ENCODE measurements at places on chromosomes 12 and 14. TPM values are rescaled to one million over a fixed set of nuclear protein-coding genes. Genes with fewer than 3 reads are reported as not detected.
A peak's percentile ranks its signal among the peaks of the same experiment; 100 is the strongest.

DNA sequence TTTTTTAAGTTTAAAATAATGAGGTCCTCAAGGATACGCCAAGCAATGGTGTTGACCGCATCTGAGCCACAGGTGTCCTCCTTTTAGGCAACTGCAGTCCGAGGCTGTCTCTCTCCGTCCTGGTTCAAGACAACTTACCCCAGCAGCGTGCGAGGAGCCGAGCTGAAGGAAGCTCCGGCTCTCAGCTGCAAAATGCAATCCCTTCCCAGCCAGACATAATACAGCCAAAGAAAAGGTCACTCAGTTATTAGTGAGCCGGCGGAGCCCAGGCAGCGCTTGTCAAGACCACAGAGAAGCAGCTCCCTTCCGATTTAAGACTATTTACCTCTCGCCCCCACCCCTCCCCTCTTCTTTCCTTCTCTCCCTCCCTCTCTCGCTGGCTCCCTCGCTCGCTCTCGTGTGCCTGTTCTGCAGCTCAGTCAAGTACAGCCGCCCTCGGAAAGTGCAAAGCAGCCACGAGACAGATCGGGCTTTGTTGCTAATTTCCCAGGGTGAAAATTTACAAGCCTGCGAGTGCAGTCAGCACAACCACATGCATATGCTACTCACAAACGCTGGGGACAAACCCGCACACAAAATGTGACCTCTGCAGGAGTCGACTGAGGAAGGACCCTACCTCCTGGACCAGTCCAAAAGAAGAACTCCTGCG lies 363 bp upstream of the LMO3 start:
- H3K4me1 ChIP-seq: no peaks in the 10 kb centered on the region
- H3K27me3 ChIP-seq: no peaks in the 10 kb centered on the region
- H3K4me3 ChIP-seq: peak overlapping the region; percentile 54
- DNase-seq: peak; percentile 78

AJUBA gene
- 37.8 TPM for total RNA-seq

NKX2-8 gene
- 0.43 TPM for total RNA-seq

PLEKHG7 gene
- not detected for total RNA-seq

DNA sequence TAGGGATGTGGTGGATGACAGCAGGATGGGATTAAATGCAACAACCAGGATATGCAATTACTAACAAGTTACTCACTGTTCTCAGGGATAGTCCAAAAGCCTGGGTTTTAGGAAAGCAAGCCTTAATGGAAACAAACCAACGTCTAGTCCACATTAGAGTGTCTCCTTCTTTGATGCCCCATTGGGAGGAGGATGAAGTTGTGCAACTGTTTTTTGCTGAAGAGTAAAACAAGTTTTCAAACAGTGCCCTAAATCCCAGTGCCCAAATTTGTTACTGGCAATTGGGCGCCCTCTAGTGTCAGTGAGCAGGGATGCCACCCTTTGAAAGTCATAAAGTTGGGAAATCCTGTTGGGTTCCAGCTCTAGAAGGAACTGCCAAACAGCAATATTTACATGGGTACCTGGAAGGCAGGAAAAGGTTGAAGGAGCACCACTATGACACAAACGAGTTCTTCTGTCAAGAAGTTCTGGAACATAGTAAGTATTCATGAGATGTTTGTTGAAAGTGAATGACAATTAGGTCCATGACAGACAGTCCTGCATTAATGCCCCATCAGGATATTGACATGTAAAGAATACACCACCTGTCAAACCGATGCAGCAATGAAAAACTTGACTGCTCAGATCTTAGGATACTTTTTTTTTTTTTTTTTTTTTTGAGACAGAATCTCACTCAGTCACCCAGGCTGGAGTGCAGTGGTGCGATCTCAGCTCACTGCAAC lies 11.1 kb upstream of the DPF3 start:
- no peaks in the 10 kb centered on the region for H3K36me3 ChIP-seq
- H3K27me3 ChIP-seq: no peaks in the 10 kb centered on the region
- H3K4me1 ChIP-seq: no peaks in the 10 kb centered on the region
- no peak overlapping the region for H3K27ac ChIP-seq
- no peak overlapping the region for H3K4me3 ChIP-seq
- DNase-seq: no peak

- peaks cover 11% of the 10 kb centered on the region for H3K4me1 ChIP-seq
- H3K4me3 ChIP-seq: no peak overlapping the region
- peak overlapping the region; percentile 32 for H3K27ac ChIP-seq
- H3K36me3 ChIP-seq: no peaks in the 10 kb centered on the region
- DNase-seq: no peak
These were observed 49.8 kb downstream of the CKAP4 start for GRCh38 chr12:106197906-106198623.

DNA sequence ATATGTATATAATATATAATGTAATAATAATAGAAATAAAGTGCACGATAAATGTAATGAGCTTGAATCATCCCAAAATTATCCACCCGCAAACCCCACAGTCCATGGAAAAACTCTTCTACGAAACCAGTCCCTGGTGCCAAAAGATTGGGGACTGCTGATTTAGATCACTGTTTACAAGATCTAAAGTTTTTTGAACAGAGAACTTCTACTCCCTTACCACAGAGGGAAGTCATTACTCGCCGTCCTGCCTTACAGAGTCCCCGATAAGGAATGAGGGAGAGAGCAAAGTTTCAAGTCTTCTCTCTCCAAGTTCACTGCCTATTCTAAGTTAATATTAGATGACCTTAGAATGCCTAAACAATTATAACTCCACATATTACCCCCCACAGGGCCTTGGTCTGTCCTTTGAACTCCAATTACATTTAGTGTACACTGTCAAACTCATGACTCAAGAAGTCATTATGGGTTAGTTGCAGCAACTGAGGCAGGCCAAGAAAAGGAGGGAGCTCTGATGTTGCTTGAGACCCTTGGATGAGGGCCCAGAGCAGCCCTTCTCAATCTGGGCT lies 21.8 kb upstream of the DHRS4 start:
- H3K4me1 ChIP-seq: no peaks in the 10 kb centered on the region
- H3K4me3 ChIP-seq: no peak overlapping the region
- H3K27me3 ChIP-seq: no peaks in the 10 kb centered on the region
- no peak for DNase-seq
- H3K27ac ChIP-seq: no peak overlapping the region

DNA sequence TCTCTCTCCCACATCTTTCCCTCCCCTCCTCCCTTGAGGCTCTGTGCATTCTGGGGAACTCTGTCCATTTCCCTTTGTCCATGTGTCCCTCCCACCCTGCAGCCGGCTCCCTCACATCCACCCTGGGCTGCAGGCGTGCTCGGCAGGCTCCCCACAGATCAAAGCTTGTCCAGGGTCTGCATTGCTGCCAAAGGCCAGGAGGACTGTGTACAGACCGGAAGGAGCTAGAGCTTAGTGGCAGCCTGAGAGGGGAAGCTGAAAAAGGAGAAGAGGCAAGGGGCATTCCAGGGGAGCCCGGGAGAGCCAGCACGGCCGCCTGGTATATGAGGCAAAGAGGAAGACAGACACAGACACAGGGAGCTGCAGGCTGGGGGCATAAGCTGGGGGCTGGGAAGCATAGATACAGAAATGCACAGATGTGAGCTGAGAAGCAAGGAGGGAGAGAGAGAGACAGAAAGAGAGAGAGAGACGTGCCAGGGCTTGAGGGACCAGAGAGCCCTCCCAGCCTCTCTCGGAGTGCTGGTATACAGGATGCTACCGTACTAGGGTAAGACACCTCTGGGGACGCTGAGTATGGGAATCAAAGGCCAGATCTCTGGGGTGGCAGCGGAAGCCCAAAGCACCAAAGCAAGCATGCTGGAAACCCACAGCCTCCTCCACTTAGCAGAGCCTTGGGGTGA lies 3.3 kb downstream of the CD4 start:
- H3K4me1 ChIP-seq: peaks cover 27% of the 10 kb centered on the region
- peaks cover 8% of the 10 kb centered on the region for H3K36me3 ChIP-seq
- H3K27ac ChIP-seq: peak overlapping the region; percentile 82
- H3K27me3 ChIP-seq: no peaks in the 10 kb centered on the region
- peak overlapping the region; percentile 55 for H3K4me3 ChIP-seq

DNA sequence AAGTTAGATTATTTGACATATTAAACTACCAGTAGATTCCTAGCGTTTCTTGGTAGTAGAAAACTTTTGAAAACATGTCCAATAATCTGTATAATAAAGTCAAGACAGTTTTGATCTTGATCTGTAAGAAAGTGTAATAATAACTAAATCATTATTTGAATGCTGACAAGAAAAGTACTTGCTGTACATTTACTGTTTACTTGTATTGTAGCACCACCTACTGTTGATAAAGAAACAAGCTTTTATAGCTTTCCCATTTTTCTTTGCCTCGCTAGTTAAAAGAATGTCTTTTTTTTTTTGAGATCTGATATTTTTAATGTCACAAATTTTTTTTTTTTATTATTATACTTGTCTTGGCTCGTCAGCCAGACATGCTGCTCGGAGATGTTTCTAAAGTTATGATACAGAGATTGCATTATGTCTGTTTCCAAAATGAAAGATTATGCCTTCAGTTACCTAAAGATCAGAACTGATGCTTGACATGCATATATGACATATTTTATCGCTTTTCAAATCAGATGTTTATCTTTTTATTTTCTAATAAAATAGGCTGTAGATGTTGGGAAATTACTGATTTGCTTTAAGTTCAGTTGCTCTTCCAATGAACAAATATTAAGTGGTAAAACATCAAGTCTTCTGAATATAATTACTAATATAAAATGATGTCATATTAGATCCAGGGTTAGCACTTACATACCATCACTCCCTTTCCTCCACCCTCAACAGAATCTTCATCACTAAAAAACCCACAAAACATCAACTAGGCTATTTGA lies 140.5 kb downstream of the AKAP6 start:
- no peaks in the 10 kb centered on the region for H3K27me3 ChIP-seq
- no peak for DNase-seq
- H3K4me1 ChIP-seq: no peaks in the 10 kb centered on the region
- no peak overlapping the region for H3K27ac ChIP-seq
- no peak overlapping the region for H3K4me3 ChIP-seq

SLC41A2 gene
- 28.6 TPM for total RNA-seq

DNA sequence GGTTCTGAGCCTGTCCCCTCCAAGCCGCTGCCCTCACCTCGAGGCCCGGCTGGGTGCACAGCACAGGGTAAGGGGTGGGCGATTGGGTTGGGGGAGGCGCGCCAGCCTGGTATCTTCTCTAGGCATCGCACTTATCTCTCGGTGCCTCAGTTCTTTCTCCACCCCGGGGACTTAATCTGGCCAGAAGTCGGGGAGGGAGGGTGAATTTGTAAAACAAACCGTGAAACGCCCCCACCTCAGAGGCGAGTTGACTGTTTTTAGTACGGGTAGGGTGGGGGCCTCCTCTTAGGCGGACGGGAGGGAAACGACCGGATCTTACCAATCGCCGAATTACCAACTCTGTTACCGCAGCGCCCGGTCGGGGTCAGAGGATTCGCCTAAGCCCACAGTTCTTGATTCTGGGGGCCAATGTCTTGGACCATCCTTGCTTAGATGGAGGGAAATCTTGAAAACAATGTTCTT lies 1.4 kb upstream of the TBX3 start:
- H3K27ac ChIP-seq: peak overlapping the region; percentile 87
- H3K4me1 ChIP-seq: no peaks in the 10 kb centered on the region
- peak overlapping the region; percentile 52 for H3K4me3 ChIP-seq

RNASE3 gene
- total RNA-seq: not detected

- no peaks in the 10 kb centered on the region for H3K4me1 ChIP-seq
- no peak overlapping the region for H3K4me3 ChIP-seq
- H3K27me3 ChIP-seq: peaks cover 26% of the 10 kb centered on the region
- H3K27ac ChIP-seq: no peak overlapping the region
- no peaks in the 10 kb centered on the region for H3K36me3 ChIP-seq
These were observed 8.1 kb downstream of the TMEM179 start for GRCh38 chr14:104596451-104596918.

- no peak overlapping the region for H3K27ac ChIP-seq
- no peak overlapping the region for H3K4me3 ChIP-seq
- H3K27me3 ChIP-seq: no peaks in the 10 kb centered on the region
- H3K36me3 ChIP-seq: no peaks in the 10 kb centered on the region
- H3K4me1 ChIP-seq: no peaks in the 10 kb centered on the region
These were observed 227.4 kb downstream of the ALX1 start for GRCh38 chr12:85507456-85507855.

DNA sequence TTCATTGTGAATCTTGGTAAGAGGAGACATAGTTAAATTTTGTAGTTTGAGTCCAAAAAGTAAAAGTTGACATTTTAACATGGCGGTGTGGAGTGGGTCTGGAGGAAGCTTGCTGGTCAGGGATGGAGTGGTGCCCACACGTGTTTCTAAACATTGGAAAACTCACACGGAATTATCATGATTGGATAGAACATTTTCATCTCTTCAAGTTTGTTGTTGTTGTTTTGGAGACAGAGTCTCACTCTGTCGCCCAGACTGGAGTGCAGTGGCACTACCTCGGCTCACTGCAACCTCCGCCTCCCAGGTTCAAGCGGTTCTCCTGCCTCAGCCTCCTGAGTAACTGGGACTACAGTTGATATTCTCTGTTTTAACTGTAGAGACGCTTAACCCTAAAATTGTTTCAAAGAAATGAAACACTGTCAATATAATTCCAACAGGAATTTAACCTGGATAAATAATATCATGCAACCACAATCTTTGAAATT lies 502 bp upstream of the MBIP start:
- H3K36me3 ChIP-seq: no peaks in the 10 kb centered on the region
- peak overlapping the region; percentile 91 for H3K27ac ChIP-seq
- H3K4me3 ChIP-seq: peak overlapping the region; percentile 93
- no peak for DNase-seq
- no peaks in the 10 kb centered on the region for H3K4me1 ChIP-seq

CHGA gene
- total RNA-seq: not detected

DNA sequence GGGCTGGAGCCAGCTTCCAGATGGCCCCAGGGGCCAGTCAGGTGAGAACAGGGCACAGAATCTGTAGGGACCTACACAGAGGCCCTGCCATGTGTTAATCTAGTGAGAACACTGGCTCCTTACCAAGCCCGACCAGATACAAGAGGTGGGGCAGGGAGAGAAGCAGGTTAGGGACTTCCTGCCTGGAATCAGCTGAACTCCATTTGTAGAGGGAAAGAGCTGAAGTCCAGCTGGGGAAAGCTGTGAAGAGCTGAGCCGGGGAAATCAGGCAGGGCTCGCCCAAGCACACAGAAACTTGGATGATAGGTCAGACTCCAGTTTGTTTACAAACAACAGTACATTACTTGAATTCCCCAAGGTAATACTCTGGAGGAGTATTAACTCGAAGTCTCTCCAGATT lies 46.7 kb downstream of the PTGER2 start:
- DNase-seq: no peak
- no peak overlapping the region for H3K4me3 ChIP-seq
- H3K27ac ChIP-seq: no peak overlapping the region
- H3K27me3 ChIP-seq: no peaks in the 10 kb centered on the region
- H3K4me1 ChIP-seq: peaks cover 3% of the 10 kb centered on the region

GRCh38 chr14:75904311-75904710 lies 77.5 kb downstream of the TGFB3 start:
- no peak overlapping the region for H3K27ac ChIP-seq
- peaks cover 3% of the 10 kb centered on the region for H3K4me1 ChIP-seq
- no peaks in the 10 kb centered on the region for H3K27me3 ChIP-seq
- no peak for DNase-seq
- H3K4me3 ChIP-seq: no peak overlapping the region
- H3K36me3 ChIP-seq: no peaks in the 10 kb centered on the region

- H3K36me3 ChIP-seq: no peaks in the 10 kb centered on the region
- no peaks in the 10 kb centered on the region for H3K27me3 ChIP-seq
These were observed 133.7 kb downstream of the FLRT2 start for GRCh38 chr14:85663667-85664066.

Measured in upper lobe of right lung (tissue), 1 donor.